ENCODE measurements at places on chromosomes 4 and X. TPM values are rescaled to one million over a fixed set of nuclear protein-coding genes. Genes with fewer than 3 reads are reported as not detected.

- H3K27me3 ChIP-seq, result no peaks in the 10 kb centered on the region
- H3K4me3 ChIP-seq, result no peak overlapping the region
- H3K36me3 ChIP-seq, result no peaks in the 10 kb centered on the region
- no peaks in the 10 kb centered on the region for H3K4me1 ChIP-seq
- H3K27ac ChIP-seq, result no peak overlapping the region
These were observed 20.8 kb downstream of the GUCY1A1 start for GRCh38 chr4:155687380-155687982.

DNA sequence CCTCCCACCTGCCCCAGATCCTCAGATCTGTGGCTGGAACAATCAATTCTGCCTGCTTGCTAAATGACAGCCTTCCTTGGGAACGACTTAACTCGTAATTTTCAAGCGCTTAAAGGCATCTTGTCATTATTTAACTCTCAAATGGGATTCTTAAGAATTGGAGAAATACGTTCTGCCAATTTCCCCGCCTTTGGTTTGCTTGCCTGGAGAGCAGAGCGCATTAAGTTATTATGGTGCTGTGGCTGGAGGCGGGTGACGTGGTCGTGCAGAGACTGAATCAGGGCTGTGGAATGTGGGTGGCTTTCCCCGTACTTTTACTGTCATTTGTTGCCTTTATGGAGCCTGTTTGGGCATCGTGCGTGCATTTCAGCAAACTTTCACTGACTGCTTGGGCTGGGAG, 78.9 kb upstream of the PSAPL1 start:
- H3K36me3 ChIP-seq, result no peaks in the 10 kb centered on the region
- DNase-seq, result peak; percentile 5
- no peak overlapping the region for H3K27ac ChIP-seq
- no peak overlapping the region for H3K4me3 ChIP-seq
- peaks cover 5% of the 10 kb centered on the region for H3K27me3 ChIP-seq

- DNase-seq, result no peak
- no peaks in the 10 kb centered on the region for H3K36me3 ChIP-seq
- H3K4me3 ChIP-seq, result no peak overlapping the region
- no peaks in the 10 kb centered on the region for H3K27me3 ChIP-seq
- peaks cover 22% of the 10 kb centered on the region for H3K4me1 ChIP-seq
These were observed 47.9 kb downstream of the HTRA3 start for GRCh38 chr4:8317474-8317873.

DNA sequence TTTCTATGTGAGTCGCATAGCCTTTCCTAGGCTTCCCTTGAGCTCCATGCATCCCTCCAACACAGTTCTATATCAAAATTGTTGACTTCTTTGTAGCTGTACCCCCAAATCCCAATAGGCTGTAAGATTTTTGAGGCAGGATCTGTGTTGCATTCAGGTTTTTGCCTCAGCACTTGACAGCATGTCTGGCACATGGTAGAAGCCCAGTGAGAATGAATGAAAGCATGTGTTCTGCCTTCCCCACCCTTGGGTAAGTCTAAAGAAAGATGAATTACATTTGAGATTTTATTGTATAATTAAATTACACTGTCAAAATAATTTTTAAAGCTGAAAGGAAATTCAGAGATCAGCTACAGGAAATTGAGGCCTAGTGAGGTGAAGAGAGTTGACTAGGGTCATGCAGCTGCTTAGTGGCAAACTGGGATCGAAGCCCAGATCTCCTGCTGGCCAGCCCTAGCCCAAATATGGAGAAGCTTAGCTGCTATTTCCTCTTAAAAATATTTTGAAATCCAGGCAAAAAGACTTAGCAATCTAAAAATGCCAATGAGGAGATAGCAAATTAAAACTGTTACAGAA, 122.5 kb downstream of the SPATA18 start:
- H3K27ac ChIP-seq, result no peak overlapping the region
- no peak overlapping the region for H3K4me3 ChIP-seq
- no peaks in the 10 kb centered on the region for H3K27me3 ChIP-seq
- peak; percentile 50 for DNase-seq
- no peaks in the 10 kb centered on the region for H3K4me1 ChIP-seq
- H3K36me3 ChIP-seq, result no peaks in the 10 kb centered on the region

DNA sequence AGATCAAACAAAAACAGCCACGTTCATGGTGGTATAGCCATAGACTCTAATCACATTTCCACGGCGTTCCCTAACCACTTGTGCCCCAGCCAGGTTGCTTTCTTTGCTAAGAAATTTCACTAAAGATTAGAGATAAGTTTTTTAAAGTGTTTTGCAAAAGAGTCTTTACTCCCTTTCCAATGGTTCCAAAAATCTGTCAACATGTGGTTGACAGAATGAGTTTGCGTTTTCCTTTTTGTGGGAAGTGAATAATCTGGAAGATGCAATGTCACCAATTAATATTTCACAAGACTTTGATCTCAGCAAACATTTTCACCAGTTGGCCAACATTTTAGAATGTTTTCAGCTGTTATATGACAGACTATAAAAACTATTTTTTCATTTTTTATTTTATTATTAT, 35.3 kb downstream of the CXCL1 start:
- peak; percentile 85 for DNase-seq
- no peak overlapping the region for H3K4me3 ChIP-seq
- H3K27me3 ChIP-seq, result no peaks in the 10 kb centered on the region
- peaks cover 5% of the 10 kb centered on the region for H3K4me1 ChIP-seq

DNA sequence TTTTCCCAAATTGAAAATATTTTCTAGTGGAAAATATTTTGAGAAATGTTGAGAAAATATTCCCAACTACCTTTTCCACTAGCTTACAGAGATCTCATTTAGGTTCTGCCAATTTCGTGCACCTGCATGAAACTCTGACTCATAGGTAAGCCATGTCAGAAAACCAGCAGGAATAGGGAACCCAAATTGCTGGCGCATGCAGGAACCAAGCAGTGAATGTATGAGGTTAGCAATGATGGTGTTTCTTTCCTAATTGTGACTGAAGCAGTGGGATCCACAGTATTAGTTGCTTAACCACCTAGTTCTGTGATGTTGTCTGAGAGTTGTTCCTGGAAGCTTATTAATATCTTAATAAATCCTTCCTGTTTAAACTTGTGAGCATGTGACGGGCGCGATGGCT, 381.0 kb upstream of the TRAM1L1 start:
- H3K4me3 ChIP-seq, result no peak overlapping the region
- H3K36me3 ChIP-seq, result no peaks in the 10 kb centered on the region
- no peaks in the 10 kb centered on the region for H3K27me3 ChIP-seq
- no peaks in the 10 kb centered on the region for H3K4me1 ChIP-seq
- DNase-seq, result no peak
- no peak overlapping the region for H3K27ac ChIP-seq

GRCh38 chrX:38871129-38872029, 70.1 kb downstream of the MID1IP1 start:
- no peak overlapping the region for H3K4me3 ChIP-seq
- DNase-seq, result no peak

Gene GAGE1
- not detected for total RNA-seq

DNA sequence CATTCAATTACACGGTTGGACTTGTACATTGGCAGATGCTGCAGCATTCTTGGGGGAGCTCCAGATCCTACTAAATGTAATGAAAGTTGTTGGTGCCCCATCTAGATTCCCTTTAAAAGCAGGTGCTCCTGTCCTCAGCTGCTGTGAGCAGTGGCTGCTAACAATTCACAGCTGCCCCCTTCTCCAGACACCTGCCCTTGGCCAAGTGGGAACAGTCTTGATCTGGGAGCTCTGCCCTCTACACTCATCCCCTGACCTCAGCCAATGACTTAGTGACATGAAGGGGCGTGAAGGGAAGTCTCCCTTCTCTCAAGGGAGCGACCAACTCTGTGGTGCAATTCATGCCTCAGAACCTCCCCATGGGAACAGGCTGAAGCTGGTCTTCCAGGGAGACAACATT, 125.7 kb downstream of the EIF4E start:
- H3K4me1 ChIP-seq, result no peaks in the 10 kb centered on the region
- no peak overlapping the region for H3K27ac ChIP-seq
- no peaks in the 10 kb centered on the region for H3K27me3 ChIP-seq
- H3K36me3 ChIP-seq, result no peaks in the 10 kb centered on the region
- H3K4me3 ChIP-seq, result no peak overlapping the region

DNA sequence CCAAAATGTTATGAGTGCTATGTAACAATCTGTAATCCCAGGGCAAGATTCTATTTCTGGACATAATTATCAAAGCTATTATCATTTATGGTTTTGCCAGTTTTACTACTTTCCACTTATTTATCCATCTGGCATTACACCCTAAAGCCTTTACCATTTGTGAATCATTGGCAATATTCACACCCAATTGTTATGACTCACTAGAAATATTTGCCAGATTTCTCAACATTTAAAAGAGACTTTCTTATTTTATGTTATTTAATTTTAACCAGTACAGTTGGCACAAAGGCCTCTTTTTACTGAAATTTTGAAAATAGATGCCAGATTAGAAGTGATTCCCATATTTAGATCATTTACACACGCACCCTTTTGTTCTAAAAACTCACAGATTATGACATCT, 242.7 kb upstream of the WDFY3 start:
- H3K27me3 ChIP-seq, result no peaks in the 10 kb centered on the region
- peak; percentile 5 for DNase-seq
- no peak overlapping the region for H3K27ac ChIP-seq
- no peaks in the 10 kb centered on the region for H3K4me1 ChIP-seq
- H3K4me3 ChIP-seq, result no peak overlapping the region

- no peak overlapping the region for H3K27ac ChIP-seq
- no peaks in the 10 kb centered on the region for H3K36me3 ChIP-seq
- H3K27me3 ChIP-seq, result no peaks in the 10 kb centered on the region
- peak; percentile 42 for DNase-seq
These were observed 576.4 kb upstream of the SLIT2 start for GRCh38 chr4:19675172-19675811.

DNA sequence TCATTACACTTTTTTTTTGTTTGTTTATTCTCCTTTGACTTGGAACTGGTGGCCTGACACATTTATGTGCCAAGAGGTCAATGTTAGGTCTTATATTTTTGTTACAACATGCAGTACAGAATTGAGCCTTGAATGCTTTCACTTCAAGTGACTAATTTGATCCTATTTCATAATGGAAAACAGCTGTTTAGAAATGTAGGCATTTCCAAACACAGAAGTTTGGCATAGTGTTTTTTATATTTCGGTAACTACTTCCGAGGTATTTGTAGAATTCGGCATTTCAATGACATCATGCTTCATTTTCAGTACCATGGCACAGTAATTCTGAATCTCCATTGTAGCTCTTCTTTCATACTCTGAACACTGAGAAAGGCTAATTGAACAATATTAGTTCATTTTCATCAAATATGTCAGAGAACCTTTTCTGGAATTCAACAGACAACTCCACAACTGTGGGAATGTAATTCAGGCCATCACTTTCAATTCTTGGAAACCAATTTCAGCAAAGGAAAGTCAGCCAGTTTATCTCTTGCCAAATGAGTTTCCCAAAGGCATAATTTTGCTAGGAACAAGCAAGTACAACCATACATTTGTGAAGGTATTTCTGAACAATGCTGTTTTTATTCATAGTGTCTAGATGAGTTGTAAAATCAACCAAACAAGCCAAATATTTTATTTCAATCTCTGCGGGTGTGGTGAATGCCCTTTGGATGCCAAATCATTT, 11.4 kb downstream of the FAM120C start:
- DNase-seq, result peak; percentile 29
- no peaks in the 10 kb centered on the region for H3K36me3 ChIP-seq
- H3K4me3 ChIP-seq, result no peak overlapping the region
- no peaks in the 10 kb centered on the region for H3K4me1 ChIP-seq

DNA sequence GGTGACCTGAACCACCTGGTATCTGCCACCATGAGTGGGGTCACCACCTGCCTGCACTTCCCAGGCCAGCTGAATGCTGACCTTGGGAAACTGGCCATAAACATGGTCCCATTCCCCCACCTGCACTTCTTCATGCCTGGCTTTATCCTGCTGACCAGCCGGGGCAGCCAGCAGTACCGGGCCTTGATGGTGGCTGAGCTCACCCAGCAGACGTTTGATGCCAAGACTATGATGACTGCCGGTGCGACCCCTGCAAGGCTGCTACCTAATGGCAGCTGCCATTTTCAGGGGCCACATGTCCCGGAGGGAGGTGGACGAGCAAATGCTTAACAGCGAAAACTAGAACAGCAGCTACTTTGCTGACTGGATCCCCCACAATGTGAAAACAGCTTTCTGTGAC, 67.5 kb upstream of the FAM241A start:
- H3K27me3 ChIP-seq, result no peaks in the 10 kb centered on the region
- H3K27ac ChIP-seq, result no peak overlapping the region
- H3K4me3 ChIP-seq, result no peak overlapping the region
- DNase-seq, result no peak
- no peaks in the 10 kb centered on the region for H3K4me1 ChIP-seq
- no peaks in the 10 kb centered on the region for H3K36me3 ChIP-seq

DNA sequence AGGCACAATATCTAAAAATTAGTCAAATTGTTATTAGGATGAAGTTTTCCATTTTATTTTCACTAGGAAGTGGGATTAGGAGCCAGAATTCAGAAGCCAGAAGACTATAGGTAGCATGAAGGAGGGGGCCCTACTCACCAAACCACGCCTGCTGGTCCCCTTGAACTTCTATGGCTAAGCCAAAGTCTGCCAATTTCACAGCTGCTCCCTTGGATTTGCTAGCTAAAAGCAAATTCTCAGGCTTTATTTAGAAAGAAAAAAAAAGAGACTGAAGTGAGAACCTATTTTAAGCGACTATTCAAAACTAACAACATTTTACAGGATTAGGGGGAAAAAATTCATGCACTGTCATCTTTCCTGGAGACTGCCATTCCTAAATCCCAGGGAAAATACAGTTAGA, 224.3 kb downstream of the CAMK2D start:
- H3K27ac ChIP-seq, result no peak overlapping the region
- no peak overlapping the region for H3K4me3 ChIP-seq
- H3K4me1 ChIP-seq, result peaks cover 13% of the 10 kb centered on the region
- peaks cover 2% of the 10 kb centered on the region for H3K36me3 ChIP-seq

DNA sequence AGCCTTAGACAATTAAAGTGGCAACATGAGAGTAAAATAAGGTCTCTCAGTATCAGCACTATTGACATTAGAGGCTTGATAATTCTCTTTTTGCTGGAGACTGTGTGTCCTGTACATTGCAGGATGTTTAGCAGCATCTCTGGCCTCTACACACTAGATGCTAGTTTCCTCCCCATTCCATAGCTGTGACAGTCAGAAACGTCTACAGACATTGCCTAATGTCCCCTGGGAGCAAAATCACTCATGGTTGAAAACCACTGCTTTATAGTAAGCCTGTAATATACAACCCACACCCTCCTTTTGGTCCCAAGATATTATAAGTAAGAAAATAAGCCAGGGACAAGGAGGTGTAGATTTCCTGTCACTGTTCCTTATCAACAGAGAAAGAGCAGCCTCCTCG, 166.0 kb downstream of the FRMPD4 start:
- H3K27me3 ChIP-seq, result no peaks in the 10 kb centered on the region
- H3K4me1 ChIP-seq, result no peaks in the 10 kb centered on the region
- no peaks in the 10 kb centered on the region for H3K36me3 ChIP-seq
- no peak overlapping the region for H3K27ac ChIP-seq
- no peak overlapping the region for H3K4me3 ChIP-seq

Gene CDS1
- total RNA-seq, result 0.26 TPM
